ENCODE measurements at places on chromosomes 6 and 20. TPM values are rescaled to one million over a fixed set of nuclear protein-coding genes. Genes with fewer than 3 reads are reported as not detected.

The SLC52A3 gene
- 1.0 TPM for polyA plus RNA-seq

The CNKSR3 gene
- 3.8 TPM for polyA plus RNA-seq

The PET117 gene
- 8.5 TPM for polyA plus RNA-seq

The NRM gene
- polyA plus RNA-seq = 6.7 TPM

The OTOR gene
- polyA plus RNA-seq = not detected

The PHACTR1 gene
- polyA plus RNA-seq = 1.3 TPM

The BEND6 gene
- 0.27 TPM for polyA plus RNA-seq

The METTL24 gene
- polyA plus RNA-seq = 0.54 TPM

The C4B gene
- polyA plus RNA-seq = 207 TPM

The MRAP2 gene
- polyA plus RNA-seq = 0.56 TPM

The CAGE1 gene
- not detected for polyA plus RNA-seq
